Stimulated activated CD4-positive, alpha-beta T cell treated with anti-CD3 and anti-CD28 coated beads, Interleukin-2, amount 100 ng/mL, for 24 hours (primary cell): ENCODE measurements at places on chromosomes 6 and 20.

GRCh38 chr6:144585217-144585814, 300.2 kb downstream of the UTRN start:
- no peak for DNase-seq

- no peak for DNase-seq
Observed at GRCh38 chr6:222468-222867, 69.8 kb upstream of the DUSP22 start.

DNA sequence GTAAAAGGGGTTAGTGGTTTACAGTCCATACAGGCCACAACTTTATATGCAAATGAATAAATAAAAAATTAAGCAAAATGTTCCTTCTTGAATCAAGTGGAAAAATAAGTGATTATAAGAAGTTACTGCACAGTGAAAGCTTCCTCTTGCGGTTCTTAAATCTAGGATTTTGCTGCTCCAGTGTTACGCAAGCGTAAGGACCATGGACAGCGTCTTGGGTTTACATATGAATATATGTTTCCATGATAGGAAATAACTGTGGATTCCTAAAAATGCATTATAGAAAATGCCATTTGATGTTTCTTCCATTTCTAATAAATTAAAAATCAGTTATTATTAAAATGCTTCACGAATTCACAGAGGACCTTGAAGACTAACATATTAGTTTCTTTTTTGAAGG, 176.6 kb upstream of the POU3F2 start:
- DNase-seq = no peak

DNA sequence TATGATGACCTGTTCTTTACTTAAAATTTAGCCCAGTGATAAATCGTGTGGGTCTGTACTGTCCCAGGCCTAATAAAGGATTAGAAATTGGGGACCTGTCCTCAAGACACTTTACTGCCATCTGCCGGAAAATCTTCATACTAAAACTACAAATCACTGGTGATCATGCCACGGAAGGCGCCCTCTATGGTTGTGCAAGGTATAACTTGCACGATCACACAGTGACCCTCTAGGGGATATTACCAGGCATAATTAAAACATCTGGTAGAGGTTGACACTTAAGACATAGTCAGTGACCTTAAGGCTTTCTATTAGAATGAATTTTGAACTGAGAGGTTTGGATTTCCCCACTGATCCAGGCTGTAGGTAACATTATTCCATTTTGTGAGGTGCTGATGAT, 172.6 kb downstream of the BMP2 start:
- DNase-seq = peak; percentile 1

DNA sequence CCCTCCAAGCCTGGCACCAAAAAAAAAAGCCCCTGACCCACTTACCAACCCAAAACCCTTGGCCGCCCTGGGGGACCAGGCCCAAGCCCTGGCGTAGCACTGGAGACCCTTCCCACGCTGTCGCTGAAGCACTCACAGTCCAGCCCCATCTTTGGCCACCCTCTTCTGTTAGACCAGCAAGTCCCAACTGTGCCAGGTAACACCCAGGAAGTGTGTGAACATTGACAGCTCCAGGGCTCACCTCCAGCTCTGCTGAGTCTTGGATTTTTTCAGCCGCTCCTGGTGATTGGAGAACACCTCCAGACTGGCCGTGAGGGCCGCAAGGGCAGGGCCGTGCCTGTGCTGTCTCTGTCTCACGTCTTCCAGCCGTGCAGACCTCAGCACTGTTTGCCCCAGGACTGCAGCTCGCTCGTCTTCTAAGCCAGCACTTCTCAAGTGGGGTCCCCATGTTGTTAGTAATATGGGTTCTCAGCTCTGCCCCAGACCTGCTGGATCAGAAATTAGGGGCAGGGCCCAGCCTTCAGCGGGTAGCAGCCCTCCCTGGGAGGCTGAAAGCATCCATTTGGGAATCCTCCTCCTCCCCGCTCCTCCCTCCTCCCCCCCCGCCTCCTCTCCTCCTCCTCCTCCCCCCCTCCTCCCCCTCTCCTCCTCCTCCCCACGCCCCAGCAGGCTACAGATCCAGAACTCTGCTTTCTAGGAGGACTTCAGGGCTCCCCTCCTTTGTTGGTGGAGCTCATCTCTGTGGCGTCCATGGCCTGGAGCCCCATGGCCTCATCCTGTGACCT, 18.1 kb downstream of the NPEPL1 start:
- DNase-seq = no peak

DNA sequence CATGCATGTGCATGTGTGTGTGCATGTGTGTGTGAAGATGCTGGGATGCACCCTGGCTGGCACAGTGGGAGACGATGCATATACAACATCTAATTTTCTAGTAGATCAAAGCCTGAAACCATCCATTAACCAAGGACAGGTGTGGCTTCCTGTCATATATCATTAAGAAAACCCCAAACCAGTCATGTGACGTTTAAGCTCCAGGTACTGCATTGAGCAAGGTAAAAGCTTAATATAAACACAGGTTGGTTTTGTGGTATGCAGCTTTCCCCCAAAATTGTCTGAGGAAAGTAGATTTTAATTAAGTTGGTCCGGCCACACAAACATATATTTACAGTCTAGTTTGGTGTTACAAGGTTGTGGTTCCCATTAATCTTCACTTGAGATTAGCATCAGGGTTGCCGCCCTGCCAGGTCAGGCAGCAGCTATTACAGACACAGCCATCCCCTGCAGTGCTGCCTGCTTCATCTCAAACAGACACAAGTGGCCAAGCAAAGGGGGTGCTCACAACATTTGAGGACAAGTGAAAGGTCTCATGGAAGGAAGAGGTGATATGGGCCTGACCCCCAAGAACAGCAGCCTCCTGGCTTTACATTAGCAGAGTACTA, 48.6 kb upstream of the NAA20 start:
- no peak for DNase-seq

DNA sequence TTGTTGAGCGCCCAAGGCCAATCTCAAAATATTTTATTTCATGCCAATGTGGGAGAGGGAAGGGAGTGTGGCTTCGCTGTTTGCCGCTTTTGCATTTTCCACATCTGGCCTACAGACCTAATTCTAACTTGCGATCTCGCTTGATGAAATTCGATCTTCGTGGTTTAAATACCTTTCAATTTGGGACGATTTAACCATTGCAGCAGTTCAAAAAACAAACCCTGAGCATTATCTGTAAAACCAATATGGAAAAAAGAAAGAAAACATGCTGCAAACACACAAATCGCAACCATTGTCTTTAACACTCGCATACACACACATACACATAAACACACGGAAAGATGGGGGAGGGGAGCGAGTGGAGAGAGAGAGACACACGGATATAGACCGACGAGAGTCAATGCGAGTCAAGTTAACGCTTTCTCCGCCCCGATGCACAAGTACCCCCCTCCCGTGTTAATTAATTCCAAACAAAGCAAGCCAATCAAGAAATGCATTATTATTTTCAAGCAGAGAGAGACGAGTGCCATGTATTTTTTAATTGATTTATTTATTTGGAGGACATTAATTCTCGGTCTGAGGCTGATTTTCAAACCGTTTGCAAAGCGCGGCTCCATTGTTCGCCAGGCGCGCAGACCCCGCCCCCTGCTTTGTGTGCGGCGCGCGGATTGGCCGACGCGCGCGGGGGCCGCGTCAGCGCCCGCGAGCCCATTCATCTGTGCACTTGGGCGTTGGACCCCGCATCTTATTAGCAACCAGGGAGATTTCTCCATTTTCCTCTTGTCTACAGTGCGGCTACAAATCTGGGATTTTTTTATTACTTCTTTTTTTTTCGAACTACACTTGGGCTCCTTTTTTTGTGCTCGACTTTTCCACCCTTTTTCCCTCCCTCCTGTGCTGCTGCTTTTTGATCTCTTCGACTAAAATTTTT, at the start of gene MARCKS:
Gene MARCKS (plus strand): TSS at position 721 of the 931 bp plus-strand sequence. CDS start 401 bp downstream, outside the sequence.
- peak; percentile 32 for DNase-seq

DNA sequence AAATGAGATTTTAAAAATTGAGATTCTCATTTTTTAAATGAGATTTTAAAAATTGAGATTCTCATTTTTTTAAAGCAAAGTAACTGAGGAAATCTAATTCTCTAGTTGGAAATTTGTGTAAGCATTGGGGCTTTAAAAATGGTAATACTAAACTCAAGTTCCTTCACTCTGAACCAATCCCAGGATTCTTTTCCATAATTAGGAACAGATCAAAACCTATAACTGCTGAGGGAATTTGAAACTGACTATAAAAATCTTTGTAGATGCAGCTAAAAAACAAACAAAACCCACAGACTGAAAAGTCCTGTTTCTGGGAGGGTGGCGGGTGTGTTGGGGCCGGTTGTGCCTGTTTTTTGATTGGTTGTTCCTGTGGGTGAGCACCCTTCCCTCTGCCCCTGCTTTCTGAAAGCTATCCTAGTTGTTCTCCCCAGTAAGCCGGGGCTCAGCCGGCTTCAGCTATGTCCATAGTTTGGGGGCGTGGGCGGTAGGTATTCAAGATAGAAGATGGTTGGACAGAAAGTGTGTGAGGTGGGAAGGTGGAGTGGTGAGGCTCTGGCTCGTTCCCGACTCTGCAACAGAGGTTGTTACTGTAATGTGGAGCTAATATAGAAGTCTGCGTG, 49.3 kb downstream of the GFRA4 start:
- DNase-seq = no peak

GRCh38 chr6:163774485-163774884, 360.0 kb downstream of the QKI start:
- no peak for DNase-seq

- DNase-seq = no peak
Observed at GRCh38 chr20:3629893-3630292, 33.3 kb downstream of the GFRA4 start.

- no peak for DNase-seq
Observed at GRCh38 chr20:50783390-50783789, 11.5 kb upstream of the BCAS4 start.

DNA sequence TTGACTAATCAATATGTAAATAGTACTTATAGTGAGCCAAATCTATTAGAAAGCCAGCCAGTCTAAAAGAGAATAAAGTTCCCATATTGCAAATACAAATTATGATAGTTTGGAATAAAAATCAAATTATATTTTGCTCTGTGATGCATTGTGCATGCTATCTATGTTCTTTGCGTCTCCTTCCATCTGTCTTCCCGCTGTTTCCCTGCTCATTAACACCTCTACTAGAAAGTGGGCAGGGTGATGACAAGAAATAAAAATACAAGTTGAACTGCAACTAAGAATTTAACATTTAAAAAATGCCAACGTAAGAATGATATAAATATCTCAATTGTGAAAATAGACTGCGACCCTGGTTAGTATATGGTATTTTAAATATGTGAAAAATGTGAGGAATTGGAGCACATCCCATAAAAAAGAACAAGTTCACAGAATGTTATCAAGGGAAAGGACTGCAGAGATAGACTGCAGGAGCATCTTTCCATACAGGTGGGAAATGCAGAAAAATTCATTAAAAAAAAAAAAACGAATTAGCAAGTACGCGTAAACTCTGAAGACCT, 157.6 kb upstream of the PDE7B start:
- DNase-seq = no peak

- DNase-seq = no peak
Observed at GRCh38 chr6:18488004-18488403, 100.9 kb downstream of the RNF144B start.
